ENCODE measurements at places on chromosomes 12 and 14.

GRCh38 chr14:88198446-88198845, 124.6 kb downstream of the KCNK10 start:
- DNase-seq: no peak

- no peak for DNase-seq
These were observed 7.8 kb upstream of the KRT74 start for GRCh38 chr12:52581481-52581880.

- DNase-seq: no peak
These were observed 44.8 kb downstream of the LGR5 start for GRCh38 chr12:71484272-71484905.

GRCh38 chr14:102116361-102117180, 23.1 kb upstream of the WDR20 start:
- no peak for DNase-seq

DNA sequence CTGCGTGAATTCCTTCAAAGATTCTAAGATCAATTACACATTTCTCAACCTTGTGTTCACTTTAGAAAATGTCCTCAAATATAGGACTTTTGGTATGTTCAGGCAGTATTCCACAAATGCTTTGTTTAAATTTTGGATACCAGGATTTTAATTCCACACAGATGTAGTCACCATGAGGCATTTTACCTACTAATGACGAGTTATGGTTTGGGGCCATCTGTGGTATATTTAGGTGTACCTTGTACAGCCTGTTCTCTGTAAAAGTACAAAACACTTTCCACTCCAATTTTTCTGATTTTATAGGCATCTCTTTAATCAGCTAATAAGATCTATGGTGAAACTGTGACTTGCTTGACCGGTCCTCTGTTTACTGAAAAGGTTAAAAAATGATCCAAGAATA, 275.7 kb upstream of the PRICKLE1 start:
- DNase-seq: no peak

GRCh38 chr14:45065540-45065939, 18.4 kb upstream of the PRPF39 start:
- no peak for DNase-seq

- DNase-seq: no peak
These were observed 4.0 kb downstream of the LRP1-AS start for GRCh38 chr12:57143454-57143853.

DNA sequence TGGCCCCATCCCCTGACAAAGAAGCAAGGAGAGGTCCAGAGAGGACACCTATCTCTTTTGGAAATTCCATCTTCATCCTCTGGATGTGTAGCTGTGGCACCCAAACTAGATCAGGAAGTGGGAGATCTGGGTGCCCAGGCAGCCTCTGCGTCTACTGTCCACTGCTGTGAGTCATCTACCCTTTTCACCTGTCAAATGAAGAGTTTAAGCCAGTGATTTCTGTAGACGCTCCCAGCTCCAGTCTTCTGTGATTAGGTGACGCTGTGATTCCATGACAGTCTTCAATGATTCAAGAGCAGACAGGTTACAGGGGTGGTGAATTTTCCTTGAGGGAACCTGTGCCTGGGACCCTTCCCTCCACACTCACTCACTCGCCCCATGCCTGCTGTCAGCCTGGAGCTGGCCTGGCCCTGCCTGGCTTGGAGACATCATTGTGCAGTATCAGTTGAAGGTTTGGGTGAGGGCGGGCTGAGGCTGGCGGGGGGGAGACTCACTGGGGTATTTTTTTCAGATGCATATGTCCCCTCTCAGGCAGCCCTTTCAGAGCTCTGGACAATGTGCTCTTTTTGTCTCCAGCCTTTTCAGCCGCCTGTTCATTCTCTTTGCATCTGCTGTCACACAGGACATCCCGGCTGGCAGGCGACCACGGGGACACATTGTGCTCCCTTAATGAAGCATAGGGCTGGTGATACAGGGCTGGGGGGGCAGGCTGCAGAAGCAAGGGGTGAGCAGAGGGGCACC, 56.8 kb upstream of the PARP11 start:
- DNase-seq: no peak

All from SIG-M5 (cell line).